ENCODE measurements at places on chromosomes 3 and 15.

- no peak for DNase-seq
These were observed 376.3 kb downstream of the GAP43 start for GRCh38 chr3:115999613-116000012.

DNA sequence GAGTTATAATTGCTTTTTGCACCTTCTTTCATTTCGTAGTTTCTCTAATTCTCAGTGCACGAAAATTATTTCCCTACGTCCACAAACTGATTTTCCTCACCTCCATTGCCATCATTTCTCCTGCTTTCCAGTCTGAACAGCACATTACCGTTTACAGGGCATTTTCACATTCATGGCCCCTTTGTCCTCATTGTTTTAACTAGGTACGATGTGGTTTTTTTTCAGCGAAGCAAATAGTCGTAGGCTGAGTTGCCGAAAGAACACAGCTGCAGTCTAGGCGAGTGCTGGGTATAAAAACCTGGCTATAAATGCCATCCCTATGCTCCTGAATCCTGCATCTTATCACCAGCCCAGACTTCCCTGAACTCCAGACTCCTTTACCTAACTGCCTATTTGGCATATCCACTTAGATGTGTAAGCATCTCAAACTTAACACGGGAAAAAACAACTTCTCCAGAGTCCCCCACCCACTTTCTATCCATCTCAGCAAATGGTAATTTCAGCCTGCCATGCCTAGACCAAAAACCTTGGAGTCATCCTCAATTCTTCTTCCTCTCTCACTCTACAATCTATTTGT, 691 bp upstream of the FSIP1 start:
- no peak for DNase-seq

GRCh38 chr3:172846103-172846561, 95.6 kb downstream of the ECT2 start:
- no peak for DNase-seq

- no peak for DNase-seq
These were observed 49.5 kb upstream of the FHIT start for GRCh38 chr3:61300786-61301185.

DNA sequence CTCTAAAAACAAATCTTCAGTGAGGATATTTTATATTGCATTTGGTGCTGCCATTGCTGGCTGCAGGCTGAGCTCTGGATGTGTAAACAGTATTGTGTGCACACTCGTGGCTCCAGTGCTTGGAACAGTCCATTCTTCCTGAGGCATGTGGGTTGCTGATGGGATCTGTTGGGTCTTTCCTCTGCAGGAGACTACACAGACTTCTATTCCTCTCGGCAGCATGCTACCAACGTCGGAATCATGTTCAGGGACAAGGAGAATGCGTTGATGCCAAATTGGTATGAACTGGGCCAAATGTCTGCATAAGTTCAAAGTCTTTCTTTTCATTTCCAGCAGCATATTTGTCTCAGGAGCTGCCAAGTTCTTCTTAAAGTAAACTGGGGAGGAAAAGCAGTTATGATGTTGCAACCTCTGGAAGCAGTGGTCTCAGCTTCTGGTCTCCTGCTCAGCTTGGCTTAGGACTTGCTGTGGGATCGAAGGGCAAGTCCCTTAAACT, 9.3 kb downstream of the FAH start:
- no peak for DNase-seq

DNA sequence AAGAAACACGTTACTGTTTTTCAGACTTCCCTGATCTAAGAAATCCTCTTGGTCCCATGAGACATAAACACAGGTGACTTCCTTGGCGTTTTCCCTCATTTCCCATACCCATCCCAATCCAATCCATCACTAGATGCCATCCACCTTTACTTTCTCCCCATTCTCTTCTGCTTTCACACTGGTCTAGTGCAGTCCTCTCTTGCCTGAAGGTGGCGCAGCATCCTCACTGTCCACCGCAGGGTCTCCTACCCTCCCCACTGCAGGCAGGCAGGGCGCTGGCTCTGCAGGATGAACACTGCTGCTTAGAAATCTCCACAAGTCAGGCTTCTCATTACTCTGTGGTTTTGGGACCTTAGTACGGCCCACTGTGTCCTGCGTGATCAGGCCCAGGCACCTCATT, 58.2 kb downstream of the RAB7A start:
- peak; percentile 50 for DNase-seq

DNA sequence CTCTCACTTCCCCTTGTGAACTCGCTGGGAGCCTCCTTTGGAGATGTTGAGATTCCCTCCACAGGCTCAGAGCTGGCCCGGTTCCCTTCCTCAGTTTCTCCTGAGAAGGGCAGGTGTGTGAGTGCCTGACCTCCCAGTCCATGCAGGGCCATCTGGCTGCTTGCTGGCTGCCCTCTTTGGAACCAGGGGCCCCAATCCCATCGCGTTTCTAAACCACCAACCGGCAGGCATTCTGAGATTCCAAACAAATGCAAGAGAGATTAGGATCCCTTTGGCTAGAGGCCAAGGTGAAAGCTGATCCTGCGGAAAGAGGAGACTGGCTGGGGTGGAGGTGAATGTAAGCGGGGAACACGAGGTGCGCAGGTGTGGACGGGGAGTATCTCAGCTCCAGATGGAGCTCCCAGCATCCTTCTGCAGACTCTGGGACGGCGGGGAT, 2.9 kb upstream of the PRRT3 start:
- no peak for DNase-seq

- no peak for DNase-seq
These were observed 3.0 kb downstream of the IDH2 start for GRCh38 chr15:90099072-90099867.

DNA sequence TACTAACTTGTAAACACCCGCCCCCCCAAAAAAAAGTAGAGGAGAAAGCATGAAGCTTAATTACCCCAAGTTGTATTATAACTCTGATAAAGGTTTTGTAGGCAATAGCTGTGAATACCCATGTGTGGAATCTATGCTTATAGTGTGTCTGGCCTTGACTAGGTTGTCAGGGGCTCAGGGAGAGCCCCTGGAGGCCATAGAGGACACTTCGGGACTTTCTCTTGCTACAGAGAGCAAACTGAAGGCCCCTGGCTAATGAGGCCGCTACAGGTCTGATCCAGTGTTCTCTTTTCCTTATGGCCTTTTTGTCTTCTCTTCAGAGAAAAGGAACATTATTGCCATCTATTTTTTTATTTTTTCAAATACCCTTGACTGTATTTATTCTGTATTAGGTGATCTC, 19.1 kb upstream of the SCAANT1 start:
- no peak for DNase-seq

All from stimulated activated CD4-positive, alpha-beta T cell treated with anti-CD3 and anti-CD28 coated beads, Interleukin-12 subunit alpha, Interleukin-12 subunit beta, amount 100 ng/mL, for 48 hours (primary cell).